ENCODE measurements at places on chromosomes 7 and 10.

DNA sequence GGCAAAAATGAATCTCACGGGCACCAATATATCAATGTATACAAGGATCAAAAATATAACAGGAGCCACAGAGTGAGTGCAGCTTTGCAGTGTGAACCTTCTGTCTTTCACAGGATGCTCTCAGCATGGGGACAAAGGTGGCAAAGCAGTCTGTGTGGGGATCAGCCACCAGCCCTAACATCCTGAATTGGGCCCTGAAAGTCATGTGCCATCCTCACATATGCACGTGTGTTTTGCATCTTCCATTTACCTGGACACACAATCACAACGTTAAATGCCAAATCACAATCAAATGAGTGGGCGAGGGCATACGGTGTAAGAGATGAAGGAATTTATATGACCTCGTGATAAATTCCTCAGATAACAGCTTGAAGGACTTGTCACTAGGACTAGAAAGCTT is 6.5 kb downstream of the TAS2R16 start:
- no peak for DNase-seq

DNA sequence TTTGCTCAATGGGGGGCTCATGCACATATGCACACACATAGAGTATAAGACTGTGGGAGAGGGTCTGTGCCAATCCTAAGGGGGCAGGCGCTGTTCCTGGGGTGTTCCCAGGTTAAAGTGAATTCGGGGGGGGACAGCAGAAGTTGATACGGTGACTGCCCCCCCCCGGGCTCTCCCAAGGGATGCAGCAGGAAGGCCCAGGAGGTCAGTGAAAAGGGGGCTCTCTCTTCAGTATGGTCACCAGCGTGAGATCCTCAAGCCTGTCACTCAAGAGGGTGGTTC is 32.4 kb downstream of the SPDYE6 start:
- no peak for DNase-seq

- DNase-seq = no peak
Observed at GRCh38 chr10:19579761-19580545, 236.3 kb upstream of the PLXDC2 start.

DNA sequence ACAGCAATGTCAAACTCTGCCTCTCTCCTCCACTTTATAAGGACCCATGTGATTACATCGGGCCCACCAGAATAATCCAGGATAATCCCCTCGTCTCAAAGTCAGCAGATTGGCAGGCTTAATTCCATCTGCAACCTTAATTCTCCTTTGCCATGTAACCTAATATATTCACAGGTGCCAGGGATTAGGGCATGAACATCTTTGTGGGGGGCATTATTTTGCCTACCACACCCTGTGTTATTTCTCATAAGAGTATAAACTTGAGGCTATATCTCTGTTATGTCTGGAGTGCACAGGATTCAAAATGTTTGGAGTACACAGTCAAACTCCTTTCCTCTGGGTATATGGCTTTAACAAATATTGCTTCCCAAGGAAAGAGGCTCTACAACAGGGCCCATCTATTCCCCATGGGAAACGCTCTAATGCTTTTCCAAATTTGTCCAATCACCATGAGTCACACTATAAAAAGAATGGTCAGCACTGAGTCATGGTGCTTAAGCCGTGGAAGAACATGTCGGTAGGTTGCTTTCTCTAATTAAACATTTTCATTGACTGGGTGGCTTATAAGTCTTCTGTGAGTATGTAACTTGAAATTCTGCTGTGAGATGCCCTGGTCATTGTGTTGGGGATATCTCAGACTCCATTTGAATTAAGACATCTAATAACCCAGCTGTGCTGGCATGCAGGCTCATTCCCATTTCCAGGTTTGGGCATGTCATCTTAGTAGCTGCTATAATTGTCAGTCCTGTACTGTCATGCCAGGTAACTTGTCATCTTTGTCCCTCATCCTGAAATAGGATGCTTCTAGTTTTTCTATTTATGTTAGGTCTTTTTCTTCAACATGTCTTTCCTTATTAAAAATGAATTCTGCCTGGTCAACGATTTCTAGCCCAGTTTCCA is 11.5 kb upstream of the AKR1B10 start:
- DNase-seq = no peak

DNA sequence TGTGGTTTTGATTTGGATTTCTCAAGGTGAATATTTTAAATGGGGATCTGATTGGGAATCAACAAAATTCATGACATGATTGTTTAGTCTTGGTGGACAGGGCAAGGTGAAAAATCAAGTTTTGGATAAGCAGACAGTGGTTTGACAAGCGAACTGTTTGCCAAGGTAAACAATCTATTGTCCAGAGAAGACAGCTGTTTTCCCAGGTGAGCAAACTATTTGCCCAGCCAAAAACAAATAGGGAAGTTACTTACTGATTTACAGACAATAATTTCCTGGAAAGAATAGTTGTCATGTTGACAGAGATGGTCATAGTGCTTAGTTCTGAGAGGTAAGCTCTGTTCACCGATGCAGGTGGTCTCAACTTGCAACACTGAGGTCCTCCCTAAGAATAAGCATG is 94.0 kb upstream of the STEAP1B start:
- DNase-seq = no peak

GRCh38 chr7:50336894-50337703 is 32.6 kb downstream of the IKZF1 start:
- no peak for DNase-seq

GRCh38 chr10:7412237-7412927 is 1.5 kb upstream of the SFMBT2 start:
- DNase-seq = no peak

- no peak for DNase-seq
Observed at GRCh38 chr10:105785721-105786120, 1144.6 kb downstream of the SORCS3 start.

GRCh38 chr10:61904733-61905725 is 3.5 kb downstream of the ARID5B start:
- peak; percentile 41 for DNase-seq

DNA sequence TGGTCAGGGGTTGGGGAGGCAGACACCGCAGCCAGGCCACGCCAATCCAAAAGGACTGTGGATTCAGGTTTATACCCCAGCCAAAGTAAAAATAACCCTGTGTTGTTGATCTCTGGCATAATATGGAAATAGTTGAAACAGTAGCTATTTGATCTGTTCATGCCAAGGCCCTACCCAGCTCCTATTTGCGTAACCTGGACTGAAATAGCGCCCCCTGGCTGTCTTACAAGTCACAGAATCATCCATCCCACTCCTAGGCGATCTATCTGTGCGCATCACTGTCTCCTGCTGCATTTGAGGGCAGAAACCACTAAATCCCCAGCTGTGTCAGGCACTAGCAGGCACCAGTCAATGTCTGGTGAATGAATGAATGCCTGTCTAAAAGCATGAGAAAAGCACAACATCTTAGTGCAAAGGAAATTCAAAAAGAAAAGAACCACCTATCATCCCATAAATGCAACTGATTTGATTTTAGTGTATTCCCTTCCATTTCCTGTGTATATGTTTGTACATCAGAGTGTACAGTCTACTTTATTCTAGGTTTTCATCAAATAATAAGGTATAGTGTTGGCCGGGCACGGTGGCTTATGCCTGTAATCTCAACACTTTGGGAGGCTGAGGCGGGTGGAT is 160.0 kb downstream of the SLIT1 start:
- peak; percentile 4 for DNase-seq

DNA sequence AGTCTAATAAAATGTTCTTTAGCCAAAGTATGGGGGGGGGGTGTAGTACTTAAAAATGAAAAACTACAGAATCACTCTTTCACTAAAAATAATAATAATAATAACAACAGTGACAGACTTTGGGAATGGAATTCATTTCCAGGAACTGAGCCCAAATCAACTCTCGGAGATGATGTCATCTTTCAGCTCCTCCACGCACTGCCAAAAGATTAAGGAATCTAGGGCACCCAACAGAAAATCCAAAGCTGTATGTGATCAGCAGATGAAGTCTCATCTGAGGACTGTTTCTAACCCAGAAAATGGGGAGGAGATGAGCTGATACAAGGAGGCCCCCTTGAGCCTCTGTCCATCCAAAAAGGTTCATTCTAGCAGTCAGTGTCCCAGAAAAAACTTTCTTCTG is 54.5 kb downstream of the GRB10 start:
- DNase-seq = no peak

DNA sequence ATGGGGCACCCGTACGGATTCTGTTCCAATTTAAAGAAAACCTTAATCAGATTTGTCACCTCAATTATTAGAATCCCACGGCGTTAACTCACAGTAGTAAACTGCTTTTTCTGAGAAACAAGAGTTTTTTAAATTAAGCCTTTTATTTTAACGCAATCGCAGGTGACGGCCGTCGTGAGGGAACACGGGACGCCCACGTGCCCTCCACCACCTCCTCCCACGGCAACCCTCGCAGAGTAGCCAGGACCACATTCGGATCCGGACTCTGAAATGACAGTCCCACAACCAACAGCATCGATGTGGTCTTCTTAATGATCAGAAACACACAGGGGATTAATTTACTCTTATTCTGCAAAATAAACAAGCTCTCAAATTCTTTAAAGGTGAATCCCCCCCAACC is 22.0 kb upstream of the GPR146 start:
- DNase-seq = no peak

DNA sequence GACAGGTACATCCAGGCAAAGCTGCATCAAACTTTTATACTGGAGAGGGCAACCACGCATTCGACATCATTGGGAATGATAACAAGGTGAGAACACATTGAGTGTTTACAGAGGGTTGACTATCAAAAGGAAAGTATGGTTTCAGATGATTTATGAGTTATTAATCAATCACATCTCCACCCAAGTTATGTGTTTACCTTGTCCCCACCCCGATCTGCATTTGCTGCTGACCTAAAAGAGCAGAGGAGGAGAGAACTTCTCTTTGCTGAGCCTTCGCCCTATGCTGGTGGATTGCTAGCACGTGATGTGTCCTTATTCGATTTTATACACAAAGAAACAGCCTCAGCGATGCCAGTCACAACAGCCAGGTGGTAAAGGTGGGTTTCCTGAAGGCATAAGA is at the start of gene MSMB:
Gene MSMB (minus strand): TSS at position 9 of the 400 bp plus-strand sequence. CDS start 32 bp downstream, outside the sequence.
- no peak for DNase-seq

DNA sequence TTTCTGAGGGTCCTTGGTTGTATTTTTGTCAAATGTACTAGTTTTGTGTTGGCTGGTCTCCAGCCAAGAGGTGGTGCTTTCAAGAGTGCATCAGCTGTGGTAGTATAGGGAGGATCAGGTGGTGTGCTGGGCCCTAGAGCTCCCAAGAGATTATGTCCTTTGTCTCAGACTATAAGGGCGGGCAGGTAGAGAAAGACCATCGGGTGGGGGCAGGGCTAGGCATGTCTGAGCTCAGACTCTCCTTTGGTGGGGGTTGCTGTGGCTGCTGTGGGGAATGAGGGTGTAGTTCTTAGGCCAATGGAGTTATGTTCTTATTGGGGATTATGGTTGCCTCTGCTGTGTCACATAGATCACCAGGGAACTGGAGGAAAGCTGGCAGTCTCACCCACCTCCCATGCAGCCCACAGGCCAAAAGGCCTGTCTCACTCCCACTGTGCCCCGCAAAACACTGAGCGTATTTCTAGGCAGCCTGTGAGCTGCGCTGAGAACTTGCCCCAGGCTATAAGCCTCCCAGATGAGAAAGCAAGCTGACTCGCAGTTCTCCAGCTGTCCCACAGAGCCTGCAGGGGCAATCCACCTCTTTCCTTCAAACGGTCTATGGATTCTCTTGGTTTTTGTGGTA is 1066.7 kb downstream of the GRM8 start:
- DNase-seq = peak; percentile 70

GRCh38 chr7:35331730-35332678 is 78.1 kb upstream of the TBX20 start:
- no peak for DNase-seq

DNA sequence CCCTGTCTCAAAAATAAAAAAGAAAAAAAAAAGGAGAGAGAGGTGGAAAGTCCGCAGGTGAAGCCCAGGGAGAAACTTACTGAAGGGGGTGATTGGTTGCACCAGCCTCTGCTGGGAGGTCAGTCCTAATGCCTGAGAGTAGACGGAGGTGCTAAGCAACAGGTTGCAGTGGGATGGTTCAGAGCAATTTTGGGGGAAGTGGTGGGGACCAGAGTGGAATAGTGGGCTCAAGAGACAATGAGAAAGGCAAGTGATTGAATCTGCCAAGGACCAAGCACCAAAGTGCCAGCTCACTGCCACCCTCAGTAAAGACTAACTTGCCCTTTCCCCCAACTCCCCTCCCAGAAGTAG is 90.2 kb upstream of the GTF2I start:
- no peak for DNase-seq

DNA sequence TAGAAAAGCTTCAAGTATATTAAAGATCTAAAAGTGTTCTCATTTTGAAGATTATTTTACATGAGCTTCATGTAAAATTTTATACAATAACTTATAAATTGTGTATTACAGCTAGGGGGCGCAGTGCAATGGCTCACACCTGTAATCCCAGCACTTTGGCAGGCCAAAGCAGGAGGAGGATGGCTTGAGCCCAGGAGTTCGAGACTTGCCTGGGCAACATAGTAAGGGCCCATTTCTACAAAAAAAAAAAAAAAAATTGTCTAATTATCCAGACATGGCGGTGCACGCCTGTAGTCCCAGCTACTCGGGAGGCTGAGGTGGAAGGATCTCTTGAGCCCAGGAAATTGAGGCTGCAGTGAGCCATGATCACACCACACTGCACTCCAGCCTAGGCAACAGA is 16.6 kb downstream of the ACBD5 start:
- peak; percentile 15 for DNase-seq

- peak; percentile 91 for DNase-seq
Observed at GRCh38 chr7:82600531-82600930, 157.0 kb upstream of the CACNA2D1 start.

DNA sequence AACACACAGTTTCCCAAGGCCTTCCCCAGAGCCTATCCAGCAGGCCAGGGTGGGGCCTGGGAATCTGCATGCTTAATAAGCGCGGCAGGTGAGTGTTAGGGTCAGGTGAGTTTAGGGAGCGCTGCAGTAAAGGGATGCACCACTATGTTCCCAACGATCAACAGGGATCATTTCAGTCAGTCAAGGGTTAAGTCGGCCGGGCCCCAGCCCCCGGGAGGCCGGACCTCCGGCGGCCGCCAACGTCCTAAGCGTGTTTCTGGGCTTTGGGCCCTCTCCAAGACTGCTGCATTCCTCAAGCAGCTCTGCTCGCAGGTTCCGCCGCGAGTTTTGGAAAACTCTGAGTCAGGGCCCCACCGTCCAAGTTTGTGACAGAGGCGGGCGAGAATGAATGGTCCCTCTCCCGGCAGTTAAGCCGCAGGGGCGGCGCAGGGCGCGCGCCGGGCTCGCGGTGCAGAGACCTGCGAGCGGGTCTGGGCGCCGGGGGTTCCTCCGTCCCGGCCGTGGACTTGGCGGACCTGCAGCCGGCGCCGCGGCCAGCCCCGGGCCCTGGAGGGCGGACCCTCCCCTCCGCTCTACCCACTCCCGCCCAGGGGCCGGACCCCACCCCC is 81.6 kb downstream of the ARHGAP22 start:
- DNase-seq = no peak

DNA sequence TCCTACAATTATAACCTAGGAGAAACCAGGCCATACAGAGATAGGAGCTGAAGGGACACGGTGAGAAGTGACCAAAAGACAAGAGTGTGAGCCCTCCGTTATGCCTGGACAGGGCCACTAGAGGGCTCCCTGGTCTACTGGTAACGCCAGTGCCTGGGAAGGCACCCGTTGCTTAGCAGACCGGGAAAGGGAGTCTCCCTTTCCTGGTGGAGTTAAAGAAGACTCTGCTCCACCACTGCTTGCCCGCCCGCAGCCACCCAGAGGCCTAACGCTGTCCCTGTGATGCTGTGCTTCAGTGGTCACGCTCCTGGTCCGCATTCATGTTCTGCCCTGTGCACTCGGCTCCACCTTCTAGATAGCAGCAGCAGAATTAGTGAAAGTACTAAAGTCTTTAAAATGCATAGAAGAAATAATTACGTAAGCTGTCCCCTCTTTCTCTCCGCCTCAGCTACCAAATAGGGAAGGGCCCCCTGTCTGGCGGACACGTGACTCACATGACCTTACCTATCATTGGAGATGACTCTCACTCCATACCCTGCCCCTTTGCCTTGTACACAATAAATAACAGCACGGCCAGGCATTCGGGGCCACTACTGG is 34.8 kb downstream of the GRID2IP start:
- DNase-seq = peak; percentile 75

Measured in NCI-H2171 treated with DMSO at 0.1 percent for 48 hours (cell line).